CD4-positive, alpha-beta T cell treated with Interleukin-6 for 4 hours (primary cell): ENCODE measurements at places on chromosomes 5 and 9.

DNA sequence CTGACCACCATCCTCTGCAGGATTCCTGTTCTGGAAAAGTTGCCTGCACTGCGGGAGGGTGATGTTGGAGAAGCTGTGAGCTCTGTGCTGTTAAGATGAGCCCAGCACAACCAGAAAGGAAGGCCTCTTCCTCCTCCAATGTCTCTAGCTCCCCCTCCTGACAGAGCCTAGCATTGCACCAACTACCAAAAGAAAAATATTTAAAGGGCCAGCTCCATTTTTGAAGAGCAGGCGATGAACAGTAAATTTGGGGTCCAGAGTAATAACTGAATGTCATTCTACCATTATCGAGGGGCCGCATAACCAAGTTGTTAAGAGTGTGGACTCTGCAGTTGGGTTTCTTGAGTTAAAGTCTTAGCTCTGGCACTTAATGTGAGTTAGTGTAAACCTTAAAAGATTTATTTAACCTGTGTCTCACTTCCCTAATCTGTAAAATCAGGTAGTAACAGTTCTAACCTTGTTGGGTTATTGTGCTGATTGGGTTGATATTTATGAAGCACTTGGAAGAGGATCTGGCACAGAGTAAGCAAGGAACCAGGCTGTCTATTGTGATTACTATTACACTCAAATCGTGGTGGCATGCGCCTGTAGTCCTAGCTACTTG is 3.9 kb downstream of the TEX53 start:
- DNase-seq, result peak; percentile 85

DNA sequence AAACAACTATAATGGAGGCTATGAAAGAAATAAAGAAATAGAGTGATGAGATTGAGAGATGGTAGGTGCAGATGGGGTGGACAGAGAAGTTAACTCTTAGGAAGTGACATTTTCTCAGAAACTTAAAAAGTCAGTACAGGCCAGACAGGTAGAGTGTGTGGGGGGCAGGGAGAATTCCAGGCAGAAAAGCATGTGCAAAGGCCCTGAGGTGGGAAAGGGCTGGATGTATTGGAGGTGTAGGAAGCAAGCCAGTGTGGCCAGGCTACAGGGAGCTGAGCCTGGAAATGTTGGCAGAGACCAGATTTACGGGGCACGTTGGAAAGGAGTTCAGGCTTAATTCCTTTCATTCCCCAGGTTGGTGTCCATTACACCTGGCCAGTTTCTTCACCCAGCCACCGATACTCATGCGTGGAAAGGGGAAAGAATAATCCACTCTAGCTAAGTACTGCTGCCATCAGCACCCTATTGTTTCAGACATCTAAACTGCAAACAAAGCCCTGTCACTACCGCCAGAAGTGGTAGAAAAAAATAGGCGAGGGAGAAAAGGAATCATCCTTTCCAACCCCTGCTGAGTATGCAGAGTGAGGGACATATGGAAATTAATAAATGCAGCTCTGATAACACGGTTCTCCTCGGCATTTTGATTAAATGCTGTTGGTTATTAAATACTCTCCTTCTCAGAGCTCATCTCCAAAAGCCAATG is 116.8 kb upstream of the GPR151 start:
- no peak for DNase-seq

DNA sequence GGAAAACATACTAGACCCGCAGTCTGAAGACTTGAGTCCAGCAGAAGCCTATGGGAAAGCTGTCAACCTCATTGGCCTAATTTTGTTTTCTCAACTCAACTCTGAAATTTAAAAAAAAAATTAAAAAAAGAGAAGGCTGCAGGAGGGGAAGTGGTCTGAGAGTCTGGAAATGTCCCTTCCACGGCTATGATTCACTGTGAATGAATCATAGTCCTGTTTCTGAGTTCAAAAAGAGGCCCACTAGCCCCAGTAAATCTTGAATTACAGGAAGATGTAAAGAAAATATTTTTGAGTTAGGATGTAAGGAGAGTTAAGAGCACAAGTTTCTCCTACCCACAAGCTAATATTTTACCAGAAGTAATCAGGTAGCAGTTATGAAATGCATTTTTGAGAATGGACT is 565.5 kb upstream of the DMAC1 start:
- no peak for DNase-seq

DNA sequence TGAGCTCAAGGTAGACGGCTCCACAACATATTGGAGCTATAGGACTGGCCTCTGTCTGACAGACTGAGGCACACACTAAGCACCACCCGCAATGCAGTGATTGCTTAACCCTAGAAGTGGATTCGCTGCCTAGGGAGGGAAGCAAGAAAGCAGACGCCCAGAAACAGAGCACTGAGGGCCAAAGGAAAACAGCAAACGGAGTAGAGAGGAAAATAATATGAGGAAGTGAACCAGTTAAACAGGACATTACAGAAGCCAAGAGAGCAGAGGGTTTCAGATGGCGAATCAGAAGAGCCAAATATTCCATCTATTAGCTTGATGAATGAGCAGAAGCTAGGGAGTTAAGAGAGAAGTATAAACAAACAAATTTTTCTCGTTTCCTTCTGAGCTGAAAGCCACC is 139.2 kb upstream of the LHFPL2 start:
- DNase-seq, result no peak

DNA sequence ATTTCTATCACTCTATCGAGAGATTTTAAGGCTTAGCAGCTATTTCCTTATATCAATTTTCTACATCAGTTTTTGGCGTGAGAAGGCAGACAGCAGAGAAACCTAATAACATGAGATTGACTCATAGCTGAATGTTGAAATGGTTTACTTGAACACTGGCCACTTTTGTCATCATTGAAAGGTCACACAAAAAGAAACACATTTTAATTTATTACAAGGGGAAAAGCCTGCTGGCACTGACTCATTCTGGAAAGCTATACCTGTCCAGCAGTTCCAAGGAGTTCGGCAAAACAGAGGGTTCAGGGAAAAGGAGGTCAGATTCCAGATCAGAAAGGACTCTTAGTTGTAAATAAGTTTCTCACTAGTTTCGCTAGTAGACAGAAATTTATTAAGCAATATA is 566.4 kb downstream of the DNAH5 start:
- no peak for DNase-seq

- peak; percentile 90 for DNase-seq
Observed at GRCh38 chr9:105447814-105448812, at the start of gene FSD1L. Gene FSD1L, plus strand, starts transcription at chr9:105448034. Its CDS starts 187 bp downstream, at chr9:105448221.

- DNase-seq, result no peak
Observed at GRCh38 chr5:120988941-120989340, 524.8 kb downstream of the PRR16 start.

- DNase-seq, result no peak
Observed at GRCh38 chr9:130900701-130901497, 4.3 kb upstream of the QRFP start.

- DNase-seq, result peak; percentile 76
Observed at GRCh38 chr5:150789943-150790611, 11.5 kb downstream of the SMIM3 start.

DNA sequence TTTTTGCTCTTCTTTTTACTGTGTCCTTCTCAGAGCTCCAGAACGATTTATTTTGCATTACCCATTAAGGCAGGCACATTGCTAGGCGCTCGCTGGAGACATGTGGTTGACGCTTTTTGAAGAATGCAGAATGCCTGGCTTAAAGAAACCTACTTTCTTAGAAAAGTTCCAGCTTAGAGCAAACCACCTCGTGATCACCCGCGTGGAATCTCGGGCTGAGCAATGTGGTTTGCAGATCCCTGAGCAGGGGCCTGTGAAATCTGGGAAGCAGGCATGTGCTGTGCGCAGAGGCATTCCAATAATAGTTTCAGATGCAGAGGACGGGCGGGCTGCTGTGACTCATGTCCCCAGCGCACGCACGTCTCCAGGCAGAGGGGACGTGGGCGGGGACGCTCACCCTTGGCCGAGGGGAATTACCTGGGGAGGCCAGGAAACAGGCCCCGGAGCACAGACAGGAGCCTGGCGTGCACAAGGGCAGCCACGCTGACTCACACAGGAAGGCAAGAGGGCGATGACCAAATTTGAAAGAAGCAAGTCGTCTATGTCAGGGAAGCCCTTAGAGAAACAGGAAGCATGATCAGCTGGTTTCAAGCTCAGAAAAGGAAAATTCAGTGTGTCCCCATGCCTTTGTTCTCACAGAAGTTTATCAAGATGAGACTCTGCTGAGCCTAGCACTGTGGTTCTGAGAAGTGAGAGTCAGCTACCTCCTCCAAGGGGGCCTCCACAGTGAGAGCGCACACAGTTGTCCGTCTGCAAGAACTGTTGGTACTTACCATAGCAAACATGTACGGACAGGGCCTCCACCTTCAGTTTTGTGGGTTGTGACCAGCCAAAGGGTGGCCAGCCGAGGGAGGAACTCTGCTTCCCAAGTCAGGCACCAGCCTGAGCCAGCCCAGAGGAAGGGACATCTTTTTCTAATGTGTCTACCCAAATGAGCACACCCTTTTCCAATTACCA is 218.6 kb downstream of the PIK3R1 start:
- peak; percentile 94 for DNase-seq

DNA sequence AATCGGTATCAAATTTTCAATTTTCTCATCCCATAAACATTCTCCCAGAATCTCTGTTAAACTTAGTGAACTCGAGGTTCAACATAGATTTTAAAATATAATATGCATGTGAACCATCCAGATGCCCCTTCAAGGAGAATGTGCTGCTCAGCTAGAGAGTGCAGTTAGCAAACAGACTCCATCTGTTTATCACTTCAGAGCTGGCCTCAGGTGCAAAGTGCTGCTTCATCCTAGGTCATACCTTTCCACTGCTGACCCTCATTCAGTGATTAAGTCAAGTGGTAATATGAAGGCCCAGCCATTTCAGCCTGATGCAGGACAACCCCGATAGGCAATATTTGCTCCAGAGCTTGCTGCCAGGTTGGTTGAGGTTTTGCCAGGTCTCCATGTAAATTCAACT is 339.0 kb upstream of the POU5F2 start:
- no peak for DNase-seq

- DNase-seq, result no peak
Observed at GRCh38 chr9:133842721-133843227, 104.6 kb upstream of the SARDH start.

- no peak for DNase-seq
Observed at GRCh38 chr9:116493183-116493860, 193.8 kb upstream of the TRIM32 start.

DNA sequence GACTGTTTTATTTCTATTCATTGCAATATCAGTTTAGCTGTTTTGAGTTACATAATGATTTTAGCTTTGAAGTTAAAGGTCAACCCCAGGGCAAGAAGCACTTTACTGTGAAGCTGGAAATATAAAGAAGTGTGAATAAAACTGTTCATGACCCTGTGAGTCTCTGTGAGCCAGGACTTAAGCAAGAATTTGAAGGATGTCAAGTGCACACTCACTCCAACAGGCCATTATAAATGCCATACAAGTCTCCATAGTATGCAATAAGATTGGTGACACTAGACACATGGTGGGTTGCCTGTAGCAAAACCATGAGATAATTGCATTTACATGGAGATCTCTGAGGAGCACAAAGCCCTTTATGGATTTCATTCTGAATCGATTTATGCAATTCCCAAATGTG is 318.7 kb upstream of the ITGA1 start:
- no peak for DNase-seq

- no peak for DNase-seq
Observed at GRCh38 chr5:132714456-132715307, 22.7 kb downstream of the KIF3A start.

GRCh38 chr5:157828944-157829639 is 29.9 kb downstream of the CLINT1 start:
- DNase-seq, result no peak

GRCh38 chr5:129163810-129164378 is 69.3 kb downstream of the ISOC1 start:
- DNase-seq, result no peak

DNA sequence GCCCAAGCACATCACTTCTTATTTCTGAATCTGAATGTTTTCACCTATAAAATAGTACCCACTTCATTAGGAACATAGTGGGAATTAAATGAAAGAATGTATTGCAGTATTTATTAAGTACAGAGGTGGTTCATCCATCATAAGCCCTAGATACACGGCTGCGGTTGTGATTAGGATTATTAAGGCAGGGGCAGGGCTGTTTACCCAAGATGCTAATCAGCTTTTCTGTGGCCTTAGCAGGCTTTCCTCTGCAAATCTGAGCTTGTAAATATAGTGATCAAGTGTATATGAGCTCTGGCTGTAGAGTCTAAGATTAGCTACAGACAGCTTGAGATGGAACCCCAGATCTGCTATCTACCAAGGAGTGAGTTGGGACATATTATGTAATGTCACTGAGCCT is 124.1 kb upstream of the ADRA1B start:
- DNase-seq, result no peak

GRCh38 chr9:16363073-16363781 is 507.2 kb downstream of the BNC2 start:
- DNase-seq, result no peak

GRCh38 chr5:75611311-75612225 is at the start of gene ANKDD1B:
Gene ANKDD1B, plus strand, starts transcription at chr5:75611453. Its CDS starts 182 bp downstream, at chr5:75611635.
- DNase-seq, result no peak

- no peak for DNase-seq
Observed at GRCh38 chr5:56090793-56091460, 96.2 kb upstream of the IL6ST start.

- no peak for DNase-seq
Observed at GRCh38 chr9:77606526-77606925, 41.6 kb downstream of the GNA14 start.

DNA sequence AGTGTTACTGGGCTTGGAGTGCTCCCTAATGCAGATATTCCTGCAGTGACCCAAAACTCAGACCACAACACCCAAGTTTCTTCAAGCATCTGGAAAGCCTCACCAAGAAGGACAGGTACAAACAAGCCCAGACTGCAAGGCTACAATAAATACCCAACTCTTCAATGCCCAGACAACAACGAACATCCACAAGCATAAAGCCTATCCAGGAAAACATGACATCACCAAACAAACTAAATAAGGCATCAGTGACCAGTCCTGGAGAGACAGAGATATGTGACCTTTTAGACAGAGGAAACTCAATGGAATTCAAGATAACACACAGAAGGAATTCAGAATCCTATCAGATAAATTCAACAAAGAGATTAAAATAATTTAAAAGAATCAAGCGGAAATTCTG is 605.6 kb downstream of the PDE4D start:
- DNase-seq, result no peak

DNA sequence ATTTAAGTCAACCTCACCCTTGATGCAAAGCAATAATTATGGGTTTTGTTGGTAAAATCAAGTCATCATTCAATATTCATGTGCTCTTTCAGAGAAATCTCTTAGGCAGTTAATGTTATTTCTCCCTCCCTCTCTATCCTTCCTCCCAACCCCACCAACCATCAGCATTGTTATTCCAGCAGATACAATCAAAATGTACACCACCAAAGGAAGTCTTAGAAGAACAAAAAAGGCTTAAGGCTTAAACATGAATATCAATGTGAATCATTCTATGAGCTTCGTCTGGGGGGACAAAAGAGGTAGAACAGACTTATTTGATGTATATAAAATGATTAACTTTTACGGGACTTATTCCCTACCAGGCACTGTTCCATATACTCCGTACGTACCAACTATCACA is 404.4 kb downstream of the ARHGEF28 start:
- DNase-seq, result no peak
